H1 (cell line): ENCODE measurements at places on chromosomes 7 and 10.

DNA sequence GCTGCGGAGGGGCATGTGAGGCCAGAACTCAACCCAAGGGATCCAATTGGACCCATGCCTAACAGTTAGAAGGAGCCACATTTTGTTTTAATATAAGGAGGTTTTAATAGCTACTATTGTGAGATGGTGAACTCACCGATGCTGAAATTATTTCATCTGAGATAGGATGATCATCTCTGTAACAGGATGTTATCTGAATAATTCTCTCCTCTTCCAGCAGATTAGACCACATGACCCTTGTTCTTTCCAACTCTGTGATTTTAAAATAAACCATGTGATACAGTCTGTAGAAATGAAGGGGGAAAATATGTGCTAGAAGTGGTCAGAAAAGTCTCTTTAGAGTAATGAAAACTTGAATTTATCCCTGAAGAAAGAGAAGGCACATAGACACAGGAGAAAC is 385.8 kb downstream of the LRMDA start:
- DNase-seq: no peak
- no peak overlapping the region for H3K27ac ChIP-seq
- no peaks in the 10 kb centered on the region for H3K27me3 ChIP-seq
- H3K36me3 ChIP-seq: no peaks in the 10 kb centered on the region
- H3K4me1 ChIP-seq: no peaks in the 10 kb centered on the region
- no peak overlapping the region for H3K4me3 ChIP-seq

GRCh38 chr7:16989811-16990413 is 108.1 kb upstream of the AGR3 start:
- H3K4me1 ChIP-seq: no peaks in the 10 kb centered on the region
- H3K4me3 ChIP-seq: no peak overlapping the region
- no peaks in the 10 kb centered on the region for H3K36me3 ChIP-seq
- no peaks in the 10 kb centered on the region for H3K27me3 ChIP-seq
- DNase-seq: no peak
- H3K27ac ChIP-seq: no peak overlapping the region

GRCh38 chr7:151228024-151228866 is 1.2 kb upstream of the ABCF2 start:
- peaks cover 19% of the 10 kb centered on the region for H3K36me3 ChIP-seq
- DNase-seq: no peak
- no peaks in the 10 kb centered on the region for H3K27me3 ChIP-seq
- peaks cover 8% of the 10 kb centered on the region for H3K4me1 ChIP-seq

- H3K27ac ChIP-seq: no peak overlapping the region
- no peak for DNase-seq
- H3K4me1 ChIP-seq: no peaks in the 10 kb centered on the region
- no peaks in the 10 kb centered on the region; the same call in 1 of the 2 replicates for H3K36me3 ChIP-seq
- no peak overlapping the region for H3K4me3 ChIP-seq
- no peaks in the 10 kb centered on the region for H3K27me3 ChIP-seq
Observed at GRCh38 chr7:83852136-83852535, 203.2 kb upstream of the SEMA3E start.

DNA sequence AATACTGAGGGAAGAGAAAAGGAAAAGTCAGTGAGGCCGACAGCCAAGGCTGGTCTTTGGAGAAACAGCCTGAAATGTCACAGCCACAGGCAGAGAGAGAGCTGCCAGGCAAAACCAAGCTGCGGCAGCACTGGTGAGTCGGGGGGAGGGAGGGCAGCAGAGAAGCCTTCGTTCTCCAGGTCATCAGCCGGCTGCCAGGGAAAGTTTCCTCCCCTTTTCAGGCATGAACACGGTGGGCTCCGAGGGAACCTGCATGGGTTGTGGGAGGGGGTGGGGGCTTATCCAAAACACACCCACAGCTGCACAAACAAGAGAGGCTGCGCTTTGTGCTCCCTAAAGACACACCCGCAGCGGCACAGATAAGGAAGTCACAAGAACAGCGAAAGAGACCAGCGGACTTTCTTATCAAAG is 62.3 kb upstream of the NKX6-2 start:
- no peaks in the 10 kb centered on the region; the same call in 1 of the 2 replicates for H3K4me1 ChIP-seq
- no peaks in the 10 kb centered on the region for H3K36me3 ChIP-seq

DNA sequence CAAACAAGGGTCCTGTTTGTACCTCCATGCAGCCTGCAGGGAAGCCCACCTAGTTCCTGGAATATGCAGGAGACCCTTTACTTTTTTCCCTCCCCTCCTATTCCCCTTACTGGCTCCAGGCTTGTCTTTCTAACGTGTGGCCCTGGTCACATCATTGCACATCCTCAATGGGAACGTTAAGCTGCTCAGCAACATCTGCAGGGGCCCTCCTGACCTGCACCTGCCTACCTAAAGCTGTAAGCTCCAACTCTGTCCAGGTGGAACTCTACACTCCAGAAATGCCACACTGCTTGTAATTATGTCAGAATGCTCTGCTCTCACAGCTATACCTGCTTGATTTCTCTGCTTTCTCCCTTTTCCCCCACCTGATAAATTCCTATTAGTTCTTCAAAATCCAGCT is 72.1 kb downstream of the ARMC3 start:
- H3K4me3 ChIP-seq: no peak overlapping the region
- no peak for DNase-seq
- H3K4me1 ChIP-seq: peaks cover 2% of the 10 kb centered on the region; the same call in 1 of the 2 replicates
- no peaks in the 10 kb centered on the region for H3K27me3 ChIP-seq
